ENCODE measurements at places on chromosomes 5 and 9.

DNA sequence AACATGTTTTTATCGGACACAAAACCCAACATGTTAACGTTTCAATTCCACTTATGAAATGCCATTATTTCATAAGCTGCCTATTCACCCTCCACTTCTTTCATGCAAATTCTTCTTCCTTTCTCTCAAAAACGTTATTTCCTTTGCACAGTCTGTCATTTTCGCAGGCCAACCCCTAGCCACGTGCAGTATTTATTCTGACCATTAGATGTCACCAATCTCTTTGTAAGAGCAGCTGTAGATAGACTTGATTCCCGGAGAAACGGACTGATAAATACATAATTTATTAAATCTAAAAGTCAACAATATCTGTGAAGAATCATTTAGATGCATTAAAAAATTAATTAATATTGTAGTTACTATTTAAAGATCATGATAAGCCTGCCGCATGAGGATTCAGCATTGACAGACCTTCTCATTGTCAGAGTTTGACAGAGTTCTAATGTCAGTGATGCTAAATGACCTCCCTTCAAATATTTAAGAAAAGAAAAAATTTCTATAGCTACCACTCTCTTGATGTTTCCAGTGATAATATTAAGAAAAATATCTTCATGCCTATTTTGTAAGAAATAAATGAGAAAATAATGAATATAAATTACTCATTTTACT is 933.6 kb downstream of the CDH12 start:
- no peak for DNase-seq

- DNase-seq, result no peak
Measured at GRCh38 chr5:53507013-53507412, 26.6 kb downstream of the FST start.

DNA sequence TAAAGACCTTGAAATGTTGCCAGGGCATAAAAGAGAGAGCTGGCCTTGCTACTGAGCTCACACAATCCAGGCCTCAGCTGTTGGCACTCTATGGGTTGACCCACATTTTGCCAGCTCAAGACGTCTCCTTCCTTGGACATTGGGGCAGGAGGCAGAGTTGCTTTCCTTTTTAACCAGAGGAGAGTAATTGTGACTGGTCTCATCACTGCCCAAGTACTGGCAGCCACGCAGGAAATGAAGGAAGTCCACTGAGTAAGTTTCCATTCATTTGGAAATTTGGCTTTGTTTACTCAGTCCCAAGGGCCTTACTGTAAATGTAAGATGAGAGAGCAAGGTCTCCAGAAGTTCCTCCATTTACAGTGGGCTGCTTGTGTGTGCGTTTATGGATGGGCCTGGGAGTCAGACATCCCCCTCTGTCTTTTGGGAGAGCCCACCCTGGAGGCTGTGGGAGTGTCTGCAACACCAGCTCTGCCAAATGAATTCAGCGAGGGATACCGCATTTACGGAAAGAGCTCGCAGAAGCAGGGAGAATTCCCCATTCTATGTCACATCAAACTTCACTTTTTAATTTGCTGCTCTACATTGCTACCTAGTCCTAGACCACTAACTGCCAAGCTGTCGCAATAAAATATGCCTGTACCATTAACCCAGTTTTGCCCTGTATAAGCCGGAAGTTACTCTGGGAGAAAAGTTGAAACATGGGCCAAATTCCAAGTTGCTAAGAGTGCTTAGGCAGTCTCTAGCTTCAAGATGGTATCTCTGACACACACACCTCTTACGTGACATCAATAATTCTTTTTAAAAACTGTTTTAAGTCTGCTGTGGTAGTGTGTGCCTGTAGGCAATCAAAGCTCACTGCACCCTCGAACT is 24.5 kb upstream of the PDZD2 start:
- no peak for DNase-seq

DNA sequence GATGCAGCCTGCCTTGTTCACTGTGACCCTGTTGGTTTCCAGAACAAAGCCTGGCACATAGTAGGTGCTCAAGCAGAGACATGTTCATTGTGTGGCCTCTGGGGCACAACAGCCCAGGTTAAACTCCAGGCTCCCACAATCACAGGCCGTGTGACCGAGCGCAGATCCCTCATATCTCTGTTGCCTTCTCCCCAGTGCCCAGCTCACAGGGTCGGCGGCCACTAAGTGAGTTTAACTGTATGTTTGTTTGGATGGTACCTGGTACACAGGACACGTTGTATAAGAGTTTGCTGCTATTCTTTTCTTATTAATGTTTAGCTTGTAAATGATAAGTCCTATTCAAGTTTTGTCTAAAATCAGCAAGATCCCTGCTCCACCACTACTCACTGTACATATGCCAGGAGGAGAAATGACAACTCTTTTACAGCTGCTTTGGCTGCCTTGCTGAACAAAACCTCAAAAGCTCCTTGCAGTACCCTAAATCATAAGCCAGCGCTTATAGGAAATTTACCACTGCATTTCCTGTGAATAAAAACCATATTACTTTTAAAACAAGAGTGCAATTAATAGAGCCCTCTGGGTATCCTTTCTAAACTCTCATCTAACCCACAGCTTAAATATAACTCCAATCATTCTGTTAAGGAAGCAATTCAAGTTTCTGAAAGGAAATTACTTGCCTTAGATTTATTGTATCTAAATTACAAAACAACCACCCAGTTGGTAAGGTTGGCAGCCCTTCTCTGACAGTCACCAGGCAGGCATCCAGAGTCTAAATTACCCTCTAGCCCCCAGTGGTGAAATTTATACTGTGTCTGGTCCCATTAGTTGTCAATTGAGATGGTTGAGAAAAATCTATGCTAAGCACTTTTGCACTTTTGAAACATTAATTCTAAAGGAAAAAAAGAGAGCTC is 379.4 kb downstream of the SEMA5A start:
- DNase-seq, result no peak

DNA sequence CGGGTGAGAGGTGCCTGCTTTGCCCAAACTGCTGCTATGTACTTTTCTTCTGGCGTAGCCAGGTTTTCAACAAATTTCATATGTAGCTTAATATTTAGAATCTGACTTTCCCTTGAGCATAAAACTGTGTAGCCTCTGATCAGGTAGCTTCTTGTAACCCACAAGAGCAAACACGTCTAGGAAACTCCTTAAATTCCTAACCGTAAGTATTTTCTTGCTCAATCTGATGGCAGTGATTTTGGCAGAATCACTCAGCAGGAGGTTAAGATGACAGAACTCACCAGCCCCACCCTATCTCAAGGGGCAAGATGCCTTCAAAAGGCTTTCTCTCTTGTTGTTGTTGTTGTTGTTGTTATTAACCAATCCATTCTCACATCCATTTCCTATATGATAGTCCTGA is 20.8 kb downstream of the CKMT2 start:
- no peak for DNase-seq

GRCh38 chr9:87223392-87224246 is 274.0 kb upstream of the DAPK1 start:
- no peak for DNase-seq

DNA sequence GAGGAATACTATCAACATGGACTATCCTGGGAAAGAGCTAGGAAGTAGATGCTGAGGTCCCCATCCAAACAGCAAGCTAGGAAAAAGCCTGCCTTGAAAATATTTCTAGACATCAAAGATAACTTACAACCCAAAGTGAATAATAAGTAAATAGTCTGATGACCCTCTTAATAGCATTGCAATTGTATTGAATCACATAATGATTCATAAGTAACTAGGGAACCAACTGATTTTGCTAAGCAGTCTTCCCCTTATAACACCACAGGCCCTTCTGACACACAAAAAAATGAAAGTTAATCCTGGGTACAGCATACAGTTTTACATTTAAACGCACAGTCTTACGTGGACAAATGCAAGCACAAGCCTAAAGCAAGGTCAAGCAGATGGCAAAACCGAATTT is 199.3 kb downstream of the RFK start:
- no peak for DNase-seq

All from cortex of kidney (tissue), 1 donor.